ENCODE measurements at places on chromosomes 13 and 19. TPM values are rescaled to one million over a fixed set of nuclear protein-coding genes. Genes with fewer than 3 reads are reported as not detected.

PLA2G4C gene
- total RNA-seq: 6.3 TPM

PEX11G gene
- 1.6 TPM for total RNA-seq

SIGLEC8 gene
- not detected for total RNA-seq

KLF12 gene
- 10.6 TPM for total RNA-seq

TMEM255B gene
- total RNA-seq: not detected

PEAK3 gene
- not detected for total RNA-seq

THSD8 gene
- not detected for total RNA-seq

LCP1 gene
- total RNA-seq: 0.99 TPM

PSG2 gene
- total RNA-seq: not detected

IGFL2 gene
- total RNA-seq: 0.09 TPM

C13orf46 gene
- 0.27 TPM for total RNA-seq

DNA sequence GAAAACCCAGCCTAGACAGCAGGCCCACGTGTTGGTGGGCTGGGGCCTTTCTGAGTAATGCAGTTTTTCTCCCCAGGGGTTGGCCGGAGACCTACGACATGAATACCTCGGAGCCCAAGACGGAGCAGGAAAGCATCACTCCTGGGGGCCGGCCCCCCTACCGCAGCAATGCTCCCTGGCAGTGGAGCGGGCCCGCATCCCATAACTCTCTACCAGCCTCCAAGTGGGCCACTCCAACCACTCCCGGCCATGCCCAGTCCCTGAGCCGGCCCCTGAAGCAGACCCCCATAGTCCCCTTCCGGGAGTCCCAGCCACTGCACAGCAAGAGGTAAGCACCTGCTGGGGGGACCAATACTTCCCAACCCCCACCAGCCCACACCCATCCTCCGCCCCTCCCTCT lies 82.9 kb downstream of the DPF1 start:
- no peak for DNase-seq

GRCh38 chr13:110337247-110337646 lies 30.2 kb downstream of the COL4A2 start:
- no peak for DNase-seq

- DNase-seq: no peak
Observed at GRCh38 chr13:99075268-99076191, 97.7 kb upstream of the DOCK9 start.

DNA sequence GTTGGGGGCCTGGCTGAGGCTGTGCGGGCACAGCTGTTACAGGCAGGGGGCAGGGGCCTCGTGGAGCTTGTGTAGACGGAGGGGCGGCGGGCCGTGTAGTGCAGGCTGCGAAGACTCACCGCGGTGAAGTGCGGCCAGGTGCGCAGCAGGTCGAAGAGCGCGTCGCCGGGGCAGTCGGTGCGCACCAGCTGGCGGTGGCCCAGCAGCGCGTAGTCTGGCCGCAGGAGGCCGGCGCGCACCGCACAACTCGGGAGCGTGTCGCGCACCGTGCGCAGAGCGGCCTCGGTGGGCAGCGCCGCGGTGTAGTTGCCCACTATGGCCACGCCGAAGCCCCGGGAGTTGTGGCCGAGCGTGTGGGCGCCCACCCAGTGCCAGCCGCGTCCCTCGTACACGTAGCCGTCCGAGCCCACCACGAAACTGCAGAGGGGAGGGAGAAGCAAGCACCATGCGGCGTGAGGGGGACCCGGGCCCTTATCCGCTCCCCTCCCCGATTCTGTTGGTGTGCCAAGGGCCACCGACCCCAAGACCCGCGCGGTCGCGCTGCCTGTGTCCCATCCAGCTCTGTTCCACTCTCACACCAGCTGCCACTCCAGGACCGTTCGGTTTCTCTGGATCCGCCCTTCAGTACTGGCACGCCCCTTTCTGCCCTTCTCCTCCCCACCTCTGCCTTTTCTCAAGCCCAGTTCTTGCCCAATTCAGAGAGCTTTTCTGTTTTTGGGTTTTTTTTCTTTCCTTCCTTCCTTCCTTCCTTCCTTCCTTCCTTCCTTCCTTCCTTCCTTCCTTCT lies 5.4 kb upstream of the RASAL3 start:
- DNase-seq: no peak

DNA sequence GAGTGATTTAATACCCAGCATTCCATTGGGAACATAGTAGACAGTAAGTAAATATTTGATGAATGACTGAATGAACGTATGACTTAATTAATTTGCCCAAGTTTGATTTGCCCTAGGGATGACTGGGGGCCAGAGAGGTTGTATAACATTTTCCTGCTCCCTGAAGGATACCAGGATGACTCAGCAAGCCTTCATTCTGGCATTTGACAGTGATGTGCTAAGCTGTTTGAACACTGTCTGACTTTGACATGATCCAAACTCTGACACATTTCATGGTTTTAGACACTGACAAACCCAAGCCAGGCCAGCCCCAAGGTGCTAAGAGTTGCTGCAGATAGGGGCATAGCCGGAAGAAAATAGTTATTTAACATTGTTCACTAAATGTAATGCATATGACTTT lies 53.4 kb upstream of the KLF12 start:
- DNase-seq: no peak

DNA sequence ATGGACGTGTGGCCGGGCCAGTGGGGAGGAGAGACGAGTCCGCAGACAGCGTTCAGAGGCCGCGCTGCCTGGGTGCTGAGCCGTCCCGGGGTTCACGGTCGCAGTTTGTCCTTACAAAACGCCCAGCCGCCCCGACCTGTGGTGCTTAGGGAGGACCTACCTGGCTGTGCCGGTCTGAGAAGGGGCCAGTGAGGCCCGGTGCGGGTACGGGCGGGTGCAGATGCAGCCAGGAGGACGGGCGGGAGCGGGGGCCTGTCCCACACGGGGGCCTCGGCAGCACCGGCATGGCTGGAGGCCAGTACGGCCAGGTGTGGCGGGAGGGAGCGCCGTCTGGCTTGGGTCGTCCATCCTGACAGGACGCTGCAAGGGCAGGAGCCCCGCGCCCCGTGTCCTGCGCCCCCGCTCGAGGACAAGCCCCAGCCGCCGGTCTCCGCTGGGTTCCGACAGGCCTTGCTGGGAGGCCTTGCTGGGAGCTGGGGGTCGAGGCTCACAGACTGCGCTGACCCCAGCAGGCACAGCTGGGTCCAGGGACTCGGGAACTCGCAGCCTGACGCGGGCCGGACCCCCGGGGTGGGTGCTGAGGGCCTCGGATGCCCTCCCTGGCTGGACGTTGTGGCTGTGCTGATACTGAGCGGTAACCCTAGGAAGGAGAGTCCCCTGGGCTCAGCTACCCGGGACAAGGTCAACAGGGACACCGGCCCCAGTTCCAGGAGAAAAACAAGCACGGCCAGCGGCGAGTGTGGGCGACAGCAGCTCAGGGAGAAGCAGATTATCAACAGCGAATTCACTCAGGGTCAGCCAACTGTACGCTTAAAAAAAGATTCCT lies 5.3 kb upstream of the PROZ start:
- no peak for DNase-seq

DNA sequence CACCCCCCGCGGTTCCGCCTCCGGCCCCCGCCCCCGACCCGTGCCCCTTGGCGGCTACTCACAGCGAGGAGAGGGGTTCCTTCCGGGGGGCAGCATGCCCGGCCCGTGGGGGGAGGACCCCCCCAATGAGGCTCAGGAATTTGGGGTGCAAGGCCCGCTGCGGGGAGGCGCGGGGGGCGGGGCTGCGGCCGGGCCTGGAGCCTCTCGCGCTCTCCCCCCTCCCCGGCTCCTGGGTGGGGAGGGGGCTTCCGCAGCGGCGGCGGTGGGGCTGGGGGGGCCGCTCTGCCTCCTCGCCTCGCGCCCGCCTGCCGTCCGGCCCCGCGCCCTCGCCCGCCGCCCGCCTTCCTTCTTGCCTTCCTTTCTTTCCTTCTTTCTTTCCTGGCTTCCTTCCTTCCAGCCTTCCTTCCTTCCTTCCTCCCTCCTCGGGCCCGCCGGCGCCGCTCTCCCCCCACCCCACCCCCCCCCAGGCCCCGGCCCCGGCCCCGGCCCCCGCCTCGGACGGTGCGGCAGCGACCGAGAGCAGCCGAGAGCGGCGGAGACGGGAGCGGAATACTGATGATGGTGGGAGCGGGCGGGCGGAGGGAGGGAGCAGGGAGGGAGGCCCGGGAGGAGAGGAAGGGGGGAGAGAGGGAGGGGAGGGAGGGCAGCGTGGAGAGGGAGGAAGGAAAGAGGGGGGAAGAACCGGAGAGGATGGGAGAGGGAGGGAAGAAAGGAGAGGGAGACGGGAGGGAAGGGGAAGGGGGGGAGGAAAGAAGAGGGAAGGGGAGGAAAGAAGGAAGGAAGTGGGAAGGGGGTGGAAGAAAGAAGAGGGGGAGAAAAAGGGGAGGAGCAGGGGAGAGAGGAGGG lies at the start of gene LRRC4B:
TSS of gene LRRC4B (minus strand) at position 554 of the 846 bp plus-strand sequence. CDS start 19,597 bp downstream, outside the sequence.
- no peak for DNase-seq

DNA sequence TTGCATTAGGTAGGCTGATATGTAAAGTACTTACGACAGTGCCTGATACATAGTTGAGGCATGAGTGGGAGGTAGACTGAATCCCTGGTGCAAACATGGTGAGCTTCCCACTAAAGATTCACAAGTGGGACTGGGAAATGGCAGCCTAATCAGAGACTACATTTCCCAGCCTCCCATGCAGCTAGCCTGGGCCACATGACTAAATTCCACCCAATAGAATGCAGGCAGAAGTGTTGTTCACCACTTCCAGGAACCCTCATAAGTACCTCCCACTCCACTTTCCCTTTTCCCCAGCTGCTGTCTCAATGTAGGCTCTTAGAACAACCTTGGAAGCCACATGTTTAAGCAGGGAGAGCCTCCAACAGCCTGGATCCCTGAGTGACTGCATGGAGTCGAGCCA lies 104.9 kb downstream of the CACNA1A start:
- DNase-seq: peak; percentile 30

DNA sequence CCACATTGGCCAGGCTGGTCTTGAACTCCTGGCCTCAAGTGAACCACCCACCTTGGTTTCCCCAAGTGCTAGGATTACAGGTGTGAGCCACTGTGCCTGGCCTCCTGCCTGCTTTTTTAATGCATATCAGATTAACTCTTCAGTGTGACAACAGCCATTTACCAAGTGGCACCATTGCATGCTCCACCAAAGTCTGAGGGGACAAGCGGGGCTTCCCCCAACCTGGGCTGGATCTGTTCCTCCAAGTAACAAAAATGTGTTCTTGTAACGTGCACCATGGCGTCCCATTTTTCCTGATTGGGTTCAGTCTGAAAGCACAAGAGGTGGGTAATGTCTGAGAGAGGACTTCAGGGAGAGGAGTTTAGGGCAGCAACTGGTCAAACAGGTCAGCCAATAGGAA lies 77.8 kb downstream of the TEX29 start:
- no peak for DNase-seq

- DNase-seq: no peak
Observed at GRCh38 chr13:40233731-40234195, 432.7 kb downstream of the FOXO1 start.

GRCh38 chr13:113595131-113595530 lies 10.6 kb downstream of the TFDP1 start:
- no peak for DNase-seq

DNA sequence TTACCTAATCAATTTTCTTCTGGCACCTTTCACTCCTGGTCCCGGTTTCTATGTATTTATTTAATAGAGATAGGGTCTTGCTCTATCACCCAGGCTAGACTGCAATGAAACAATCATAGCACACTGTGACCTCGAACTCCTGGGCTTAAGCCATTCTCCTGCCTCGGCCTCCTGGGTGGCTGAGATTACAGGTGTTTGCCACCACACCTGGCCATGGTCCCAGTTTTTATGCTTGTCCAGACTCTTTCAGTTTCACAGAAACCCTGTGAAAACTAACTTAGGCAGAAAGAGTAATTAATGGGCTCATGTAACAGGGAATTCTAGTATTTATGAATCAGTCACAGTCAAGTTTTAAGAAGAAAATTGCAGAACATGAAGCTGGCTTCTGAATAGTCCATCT lies 9.0 kb upstream of the STK24 start:
- DNase-seq: no peak

GRCh38 chr13:42116225-42116624 lies 67.8 kb downstream of the DGKH start:
- DNase-seq: no peak

GRCh38 chr13:83882606-83882959 lies 309 bp upstream of the SLITRK1 start:
- no peak for DNase-seq

GRCh38 chr19:18772620-18773587 lies 18.2 kb downstream of the COMP start:
- DNase-seq: no peak

- DNase-seq: peak; percentile 33
Observed at GRCh38 chr13:109919715-109920375, 133.5 kb upstream of the IRS2 start.

DNA sequence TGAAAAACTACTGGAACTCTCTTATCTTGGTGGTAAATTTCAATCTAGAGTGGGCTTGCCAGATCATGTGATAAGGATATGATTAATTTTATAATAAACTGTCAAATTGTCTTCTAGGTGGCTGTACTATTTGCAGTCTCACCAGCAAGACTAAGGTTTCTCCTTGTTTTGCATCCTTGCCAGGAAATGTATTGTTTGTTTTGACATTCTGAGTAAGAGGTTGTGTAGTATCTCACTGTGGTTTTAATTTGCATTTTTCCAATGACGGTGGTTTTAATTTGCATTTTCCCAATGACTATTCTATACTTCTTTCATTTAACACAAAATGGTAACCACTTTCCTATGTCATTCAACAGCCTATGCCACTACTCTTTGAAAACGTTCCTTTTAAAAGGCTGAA lies 2.0 kb downstream of the CAB39L start:
- peak; percentile 41 for DNase-seq
